ENCODE measurements at places on chromosomes 11 and 22. TPM values are rescaled to one million over a fixed set of nuclear protein-coding genes. Genes with fewer than 3 reads are reported as not detected.

PANX3 gene
- not detected for total RNA-seq

MAFF gene
- total RNA-seq, result 182 TPM

TRIM51 gene
- not detected for total RNA-seq

TECTA gene
- total RNA-seq, result 1.2 TPM

PDE2A gene
- 68.8 TPM for total RNA-seq

TMEM191B gene
- not detected for total RNA-seq

LIMK2 gene
- total RNA-seq, result 13.7 TPM

SLC22A12 gene
- not detected for total RNA-seq
